Activated naive CD4-positive, alpha-beta T cell treated with anti-CD3 and anti-CD28 coated beads, Interleukin-2, amount 10 ng/mL, durations not matched to agents 5 hours and 36 hours (primary cell): ENCODE measurements at places on chromosomes 1 and 21. TPM values are rescaled to one million over a fixed set of nuclear protein-coding genes. Genes with fewer than 3 reads are reported as not detected.

Gene RGS16
- 4.2 TPM for total RNA-seq

Gene REN
- not detected for total RNA-seq

Gene SPRR1B
- not detected for total RNA-seq

Gene ANGPTL1
- not detected for total RNA-seq

Gene SCNM1
- total RNA-seq: 59.5 TPM

Gene FCRL6
- total RNA-seq: not detected

Gene RO60
- total RNA-seq: 52.0 TPM

Gene CR1L
- not detected for total RNA-seq

Gene SLC9C2
- not detected for total RNA-seq

Gene GBP6
- 0.40 TPM for total RNA-seq

Gene PLA2G4A
- not detected for total RNA-seq

Gene NLRP3
- 4.1 TPM for total RNA-seq

Gene CACHD1
- 0.31 TPM for total RNA-seq

Gene PIK3R3
- total RNA-seq: 2.0 TPM

Gene SLC30A10
- total RNA-seq: not detected

Gene TIE1
- not detected for total RNA-seq

Gene RNASEL
- total RNA-seq: 5.8 TPM

Gene S100A7
- total RNA-seq: not detected

Gene AVPR1B
- total RNA-seq: not detected

Gene PIGC
- total RNA-seq: 28.5 TPM

Gene MRPS15
- total RNA-seq: 95.0 TPM

Gene WDR64
- total RNA-seq: 0.10 TPM

Gene PODN
- total RNA-seq: not detected

Gene ADAMTSL4
- 0.38 TPM for total RNA-seq

Gene LZIC
- 28.6 TPM for total RNA-seq

Gene S100A3
- total RNA-seq: not detected

Gene KCNT2
- total RNA-seq: not detected

Gene CLDN19
- not detected for total RNA-seq

Gene PADI3
- not detected for total RNA-seq

Gene CYP2J2
- total RNA-seq: 0.94 TPM

Gene CNIH3
- 1.9 TPM for total RNA-seq

Gene SH2D1B
- not detected for total RNA-seq

Gene CLDN8
- not detected for total RNA-seq
